ENCODE measurements at places on chromosomes 6 and 20.
A peak's percentile ranks its signal among the peaks of the same experiment; 100 is the strongest.

GRCh38 chr6:87766211-87766610 is 64.2 kb upstream of the AKIRIN2 start:
- DNase-seq, result no peak

DNA sequence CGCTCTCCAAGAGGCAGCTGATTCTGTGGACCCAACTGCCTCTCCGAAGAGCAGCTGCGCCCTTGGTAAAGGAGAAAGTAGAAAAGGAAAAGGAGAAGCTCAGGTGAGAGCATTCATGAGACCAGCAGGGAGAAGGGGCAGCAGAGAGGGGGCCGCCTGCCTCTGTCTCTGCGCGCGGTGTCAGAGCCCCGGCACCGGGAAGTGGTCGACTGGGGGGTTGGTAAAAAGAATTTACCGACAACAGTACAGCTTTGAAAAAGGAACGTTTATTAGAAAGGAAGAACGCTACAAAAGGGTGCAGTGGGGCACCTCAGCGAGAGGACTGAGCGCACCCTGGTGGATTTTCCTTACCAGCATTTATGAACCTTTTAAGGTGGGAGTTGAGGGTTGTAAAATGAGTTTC is 61.9 kb downstream of the GPR6 start:
- DNase-seq, result no peak

DNA sequence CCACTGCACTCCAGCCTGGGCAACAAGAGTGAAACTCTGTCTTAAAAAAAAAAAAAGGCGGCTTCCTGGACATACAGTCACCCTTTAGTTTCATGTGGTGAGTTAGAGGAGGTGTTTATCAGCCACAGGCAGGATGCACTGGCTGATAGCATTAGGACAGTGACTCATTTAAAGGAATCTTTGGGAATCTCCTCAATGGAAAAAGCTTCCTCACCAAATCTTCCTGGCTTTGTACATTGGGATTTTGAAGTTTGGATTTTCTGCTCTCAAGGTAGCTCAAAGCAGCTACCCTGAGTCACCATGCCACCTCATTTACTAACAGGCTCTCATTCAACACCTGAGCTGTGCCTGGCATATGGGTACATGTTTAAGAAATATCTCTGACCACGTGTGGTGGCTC is 20.2 kb downstream of the PRPH2 start:
- DNase-seq, result no peak

DNA sequence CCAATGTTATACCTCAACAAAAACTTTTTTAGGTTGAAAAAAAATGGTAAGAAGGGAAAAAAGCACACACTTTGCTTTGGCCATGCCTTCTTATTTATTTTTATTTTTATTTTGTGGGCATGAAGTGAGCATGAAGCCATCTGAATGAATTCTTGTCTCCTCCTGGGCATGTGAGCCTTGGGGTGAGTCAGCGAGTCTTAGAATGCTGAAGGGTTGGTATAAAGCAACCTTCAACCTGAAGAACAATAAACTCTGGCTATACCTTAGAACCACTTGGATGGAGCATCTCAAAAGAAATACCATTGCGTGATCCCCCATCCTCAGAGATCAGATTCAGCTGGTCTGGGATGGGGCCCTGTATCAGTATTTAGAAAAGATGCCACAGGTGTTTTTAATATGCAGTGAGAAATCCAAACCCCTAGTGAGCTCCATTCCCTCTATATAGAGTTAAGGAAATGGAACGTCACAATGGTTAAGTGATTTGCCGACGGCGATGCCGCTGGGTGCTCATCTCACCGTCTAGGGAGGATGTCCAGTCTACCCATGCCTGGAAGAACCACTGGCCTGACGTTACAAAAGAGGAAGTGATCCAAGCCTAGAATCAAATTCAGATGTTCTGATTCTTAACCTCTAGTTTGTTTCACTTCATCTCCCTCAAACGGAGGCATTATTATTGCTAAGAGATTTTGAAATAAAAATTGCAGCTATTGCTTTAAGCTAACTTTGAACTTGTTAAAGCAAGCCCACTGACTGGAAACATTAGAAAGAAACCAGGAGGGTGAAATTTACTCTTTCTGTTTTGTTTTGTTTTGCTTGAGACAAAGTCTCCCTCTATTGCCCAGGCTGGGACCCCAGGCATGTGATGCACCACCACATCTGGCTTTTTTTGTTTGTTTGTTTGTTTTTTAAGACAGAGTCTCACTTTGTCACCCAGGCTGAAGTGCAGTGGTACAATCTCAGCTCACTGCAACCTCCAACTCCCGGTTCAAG is 67.1 kb downstream of the EDN1 start:
- DNase-seq, result no peak

GRCh38 chr6:30394139-30394538 is 49.2 kb downstream of the RPP21 start:
- DNase-seq, result no peak

DNA sequence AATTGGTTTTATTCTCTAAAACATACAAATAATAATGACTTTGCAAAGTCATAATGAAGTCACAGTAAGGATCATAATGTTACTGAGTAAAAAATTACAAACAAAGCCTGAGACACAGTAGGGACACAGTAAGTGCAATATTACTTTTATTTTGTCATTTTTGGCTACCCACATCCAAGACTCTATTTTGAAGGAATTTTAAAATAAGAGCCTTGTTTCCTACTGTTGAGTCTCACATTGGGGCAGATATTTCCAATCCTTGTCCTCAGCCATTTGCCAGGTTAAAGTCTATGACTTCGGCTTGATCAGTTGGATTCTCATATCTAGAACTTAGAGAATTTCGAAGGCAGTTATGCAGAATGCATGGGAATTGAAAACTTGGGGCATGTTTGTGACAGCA is 10.8 kb upstream of the RHAG start:
- DNase-seq, result no peak

DNA sequence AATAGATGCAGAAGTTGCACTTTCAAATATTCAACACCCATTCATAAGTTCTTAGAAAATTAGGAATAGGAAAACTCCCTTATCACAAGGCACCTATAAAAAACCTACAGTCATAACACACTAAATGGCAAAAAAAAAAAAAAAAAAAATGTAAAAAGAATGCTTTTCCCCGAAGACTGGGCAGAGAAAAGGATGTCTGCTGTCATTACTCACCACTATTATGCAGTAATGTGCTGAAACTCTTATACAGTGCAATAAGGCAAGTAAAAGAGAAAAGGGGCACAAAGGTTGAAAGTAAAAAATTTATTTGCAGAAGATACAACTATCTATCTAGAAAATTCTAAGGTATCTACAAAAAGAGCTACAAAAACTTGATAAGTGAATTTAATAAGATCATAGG is 607.8 kb upstream of the ARID1B start:
- DNase-seq, result no peak

GRCh38 chr6:105591053-105591452 is 188.2 kb upstream of the PREP start:
- DNase-seq, result no peak

DNA sequence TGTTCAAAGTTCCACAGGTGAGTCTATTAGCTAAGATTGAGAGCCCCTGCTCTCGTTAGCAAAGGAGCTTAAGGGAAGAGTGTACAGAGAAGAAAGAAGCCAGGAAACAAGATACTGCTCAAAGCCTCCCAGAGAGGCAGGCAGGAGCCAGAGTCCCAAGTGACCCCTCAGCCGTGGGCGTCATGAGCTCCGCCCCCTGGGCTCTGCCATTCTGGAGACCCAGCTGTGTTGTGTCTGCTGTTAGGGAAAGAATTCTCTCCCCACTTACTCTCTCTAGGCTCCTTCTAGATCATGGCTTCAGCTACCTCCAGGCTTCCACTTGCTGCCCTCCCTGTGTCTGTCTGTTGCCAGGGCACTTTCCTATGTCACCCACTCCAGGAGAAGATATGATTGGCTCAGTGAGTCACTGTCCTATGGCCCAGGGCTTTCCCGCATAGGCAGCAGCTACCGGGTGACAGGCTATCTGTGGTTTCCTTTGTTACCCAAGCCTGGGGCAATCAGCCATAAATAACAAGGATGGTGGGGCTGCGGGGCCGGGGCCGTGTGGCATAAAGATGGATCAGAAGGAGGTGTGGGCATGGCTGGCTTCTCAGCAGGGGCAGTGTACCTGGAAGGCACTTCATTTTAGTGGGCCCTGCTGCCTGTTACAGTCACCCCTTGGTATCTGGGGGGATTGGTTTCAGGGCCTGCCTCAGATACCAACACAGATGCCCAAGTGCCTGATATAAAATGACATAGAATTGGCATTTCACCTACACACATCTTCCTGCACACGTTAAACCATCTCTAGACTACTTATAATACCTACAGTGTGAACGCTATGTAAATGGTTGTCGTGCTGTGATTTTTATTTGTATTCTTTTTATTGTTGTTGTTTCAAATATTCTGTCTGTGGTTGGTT is 118.9 kb downstream of the ARMC2 start:
- peak; percentile 34 for DNase-seq

GRCh38 chr6:87945966-87946365 is 101.7 kb upstream of the SPACA1 start:
- no peak for DNase-seq

DNA sequence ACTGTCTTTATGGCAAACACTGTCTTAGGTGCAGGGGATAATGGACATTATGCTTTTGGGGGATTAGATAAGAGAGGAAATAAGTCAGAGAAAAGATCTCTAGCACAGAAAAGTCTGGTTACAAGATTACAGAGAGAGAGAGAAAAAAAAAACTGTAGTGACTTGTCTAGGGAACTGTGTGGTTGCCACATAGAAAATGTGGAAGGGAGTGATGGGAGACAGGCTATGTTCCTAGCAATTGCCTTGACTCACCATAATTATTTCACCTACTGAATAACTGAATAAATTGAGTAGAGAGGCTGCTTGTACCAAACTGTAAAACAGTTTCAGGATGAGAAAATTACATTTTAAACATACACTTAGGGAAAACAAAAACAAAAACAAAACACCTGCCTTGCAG is 229.7 kb downstream of the LAMA2 start:
- no peak for DNase-seq

- no peak for DNase-seq
Observed at GRCh38 chr6:132412656-132413498, 11.6 kb upstream of the MOXD1 start.

DNA sequence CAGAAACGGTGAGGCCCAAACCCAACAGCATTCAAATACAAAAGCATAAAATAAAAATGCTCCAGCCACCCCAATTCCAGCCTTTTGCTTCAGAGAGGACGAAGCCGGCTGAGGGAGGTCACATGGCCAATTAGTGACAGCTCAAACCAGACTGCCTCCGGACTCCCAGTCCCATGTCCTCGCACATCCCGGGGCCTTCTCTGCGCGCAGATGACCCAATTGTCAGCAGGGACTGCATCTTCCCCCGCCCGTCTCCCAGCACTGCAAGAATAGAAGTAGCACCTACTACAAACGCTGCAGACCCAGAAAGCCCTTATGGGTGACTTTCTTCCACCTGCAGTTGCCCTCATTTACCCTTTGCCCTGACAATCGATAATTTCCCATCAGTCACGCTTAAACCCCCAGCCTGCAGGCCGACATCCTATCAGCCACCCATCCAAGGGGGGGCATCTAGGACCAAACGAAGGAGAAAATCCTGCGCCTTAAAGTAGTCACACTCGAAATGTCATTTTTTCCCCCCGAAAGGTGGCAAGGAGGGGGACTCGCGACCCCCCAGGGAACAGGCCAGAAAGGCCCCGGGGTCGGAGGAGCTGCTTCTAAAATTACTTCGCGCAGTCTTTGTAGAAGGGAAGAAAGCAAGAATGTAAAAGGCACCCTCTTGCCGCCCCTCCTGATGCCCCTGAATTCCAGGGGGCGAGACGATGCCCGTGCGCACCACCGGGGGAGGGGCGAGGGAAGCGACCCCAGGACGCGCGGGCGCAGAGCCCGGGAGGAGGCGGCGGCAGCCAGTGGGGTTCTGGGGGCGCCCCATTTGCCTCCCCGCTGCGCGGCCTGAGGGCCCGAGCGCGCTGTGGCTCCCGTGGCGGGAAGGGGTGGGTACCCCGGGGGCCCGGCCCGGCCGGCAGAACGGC is 792 bp downstream of the SLC23A2 start:
- no peak for DNase-seq

- no peak for DNase-seq
Observed at GRCh38 chr6:5986861-5987260, 19.9 kb downstream of the NRN1 start.

- DNase-seq, result no peak
Observed at GRCh38 chr6:104589940-104590339, 269.8 kb downstream of the HACE1 start.

DNA sequence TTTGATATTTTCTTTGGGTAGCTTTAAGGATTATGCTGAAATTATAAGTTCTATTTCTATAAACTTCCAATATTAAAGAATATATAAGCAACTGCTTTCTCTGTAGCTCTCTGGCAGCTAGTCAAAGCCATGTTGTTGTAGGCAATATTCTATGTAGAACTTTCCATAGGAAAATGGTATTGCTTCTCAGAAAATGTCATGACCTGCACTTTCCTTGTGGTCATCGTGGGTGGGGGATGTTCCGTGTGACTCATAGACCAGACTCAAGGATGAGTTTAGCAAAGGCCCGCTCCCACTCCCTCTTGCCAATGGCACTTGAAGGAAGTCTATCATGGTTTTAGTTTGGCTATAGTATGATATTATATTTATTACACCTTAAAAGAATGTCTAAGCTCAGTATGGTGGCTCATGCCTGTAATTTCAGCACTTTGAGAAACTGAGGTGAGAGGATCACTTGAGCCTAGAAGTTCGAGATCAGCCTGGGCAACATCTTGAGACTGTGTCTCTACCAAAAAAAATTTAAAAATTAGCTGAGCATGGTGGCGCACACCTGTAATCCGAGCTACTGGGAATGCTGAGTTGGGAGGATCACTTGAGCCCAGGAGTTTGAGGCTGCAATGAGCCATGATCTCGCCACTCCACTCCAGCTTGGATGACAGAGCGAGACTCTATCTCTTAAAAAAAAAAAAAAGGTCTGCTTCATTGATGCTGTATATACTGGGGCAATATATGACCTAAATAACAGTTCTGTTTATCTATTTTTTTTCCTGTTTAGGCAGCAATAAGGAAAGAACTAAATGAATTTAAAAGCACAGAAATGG is 36.6 kb upstream of the LTV1 start:
- DNase-seq, result peak; percentile 6

DNA sequence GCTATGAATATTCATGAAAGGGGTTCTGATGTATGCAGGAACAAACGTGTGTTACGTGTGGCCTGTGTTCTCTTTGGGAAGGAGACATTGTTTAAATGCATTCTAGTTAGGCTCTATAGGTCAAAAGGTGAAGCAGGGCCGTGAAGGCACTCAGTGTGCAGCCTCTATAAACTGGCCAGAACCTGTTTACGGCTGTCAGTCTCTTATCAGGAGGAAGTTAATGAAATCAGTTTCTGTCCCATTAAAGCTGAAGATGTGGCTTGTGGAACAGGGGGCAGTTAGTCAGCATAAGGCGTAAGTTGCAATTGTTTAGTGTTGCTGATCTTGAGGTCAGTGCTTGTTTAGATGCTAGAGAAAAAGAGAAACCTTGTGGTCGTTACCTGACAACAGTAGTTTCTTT is 111.5 kb upstream of the KCNG1 start:
- no peak for DNase-seq
